ENCODE measurements at places on chromosomes 2 and 18.

DNA sequence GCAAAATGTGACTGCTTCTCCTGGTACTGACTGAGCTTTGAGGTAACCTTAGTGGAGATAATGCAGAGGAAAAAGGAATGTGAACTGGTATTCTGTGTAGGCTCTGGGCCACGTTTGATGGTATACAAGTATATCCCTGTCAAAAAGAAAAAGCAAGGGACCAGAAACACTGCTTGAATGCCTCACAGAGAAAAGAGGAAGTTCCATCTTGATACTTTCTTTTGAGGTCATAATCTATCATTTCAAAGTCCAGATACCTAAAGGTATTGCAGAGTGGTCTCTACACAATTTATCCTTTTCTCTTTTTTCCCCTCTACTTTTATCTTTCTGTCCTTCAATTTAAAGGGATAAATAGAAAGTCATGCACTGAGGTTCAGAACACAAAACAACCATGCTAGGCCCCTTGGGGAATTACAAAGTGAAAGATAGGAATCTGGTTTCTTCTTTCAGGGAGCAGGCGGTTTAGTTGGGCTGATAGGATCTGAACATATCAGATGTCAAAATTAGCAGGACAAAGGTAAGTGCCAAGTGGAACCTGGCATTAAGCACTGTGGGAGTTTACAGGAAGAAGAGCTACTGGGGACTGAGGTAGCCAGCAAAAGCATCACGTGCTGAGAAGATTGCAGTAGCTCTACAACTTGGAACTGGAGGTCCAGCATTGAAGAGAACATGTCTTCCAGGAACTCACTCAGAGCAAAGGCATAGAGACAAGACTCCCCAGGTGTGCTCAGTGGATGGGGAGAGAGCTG lies 121.2 kb downstream of the LYPD6 start:
- H3K4me3 ChIP-seq, result no peak overlapping the region
- no peaks in the 10 kb centered on the region for H3K36me3 ChIP-seq
- DNase-seq, result no peak
- H3K27ac ChIP-seq, result no peak overlapping the region
- peaks cover 8% of the 10 kb centered on the region for H3K27me3 ChIP-seq

DNA sequence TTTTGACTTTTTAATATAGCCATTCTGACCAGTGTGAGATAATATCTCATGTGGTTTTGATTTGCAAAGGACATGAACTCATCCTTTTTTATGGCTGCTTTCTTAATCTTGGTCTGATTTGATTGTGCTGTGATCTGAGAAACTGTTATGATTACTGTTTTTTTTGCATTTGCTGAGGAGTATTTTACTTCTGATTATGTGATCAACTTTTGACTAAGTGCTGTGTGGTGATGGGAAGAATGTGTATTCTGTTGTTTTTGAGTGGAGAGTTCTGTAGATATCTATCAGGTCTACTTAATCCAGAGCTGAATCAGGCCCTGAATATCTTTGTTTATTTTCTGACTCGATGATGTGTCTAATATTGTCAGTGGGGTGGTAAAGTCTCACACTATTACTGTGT lies 16.8 kb downstream of the SP140L start:
- no peak for DNase-seq
- H3K4me3 ChIP-seq, result no peak overlapping the region
- H3K36me3 ChIP-seq, result peaks cover 57% of the 10 kb centered on the region
- H3K4me1 ChIP-seq, result peaks cover 57% of the 10 kb centered on the region
- H3K27me3 ChIP-seq, result no peaks in the 10 kb centered on the region

DNA sequence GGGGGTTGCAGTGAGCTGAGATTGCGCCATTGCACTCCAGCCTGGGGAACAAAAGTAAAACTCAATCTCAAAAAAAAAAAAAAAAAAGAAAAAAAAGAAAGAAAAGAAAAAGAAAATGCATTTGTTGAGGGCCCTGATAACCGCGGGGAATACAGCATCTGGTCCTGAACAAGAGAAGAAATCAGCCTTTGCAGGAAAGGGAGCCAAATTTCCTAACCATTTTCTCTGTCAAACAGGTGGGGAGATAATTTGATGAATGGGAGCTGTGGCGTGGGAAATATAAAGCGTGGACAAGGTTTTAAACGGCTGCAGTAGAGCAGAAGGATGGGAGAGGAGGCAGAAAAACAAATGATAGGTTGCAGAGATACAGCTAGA lies 864 bp downstream of the E2F6 start:
- peaks cover 45% of the 10 kb centered on the region for H3K4me1 ChIP-seq
- H3K27me3 ChIP-seq, result no peaks in the 10 kb centered on the region
- peak overlapping the region; percentile 83 for H3K27ac ChIP-seq
- peaks cover 24% of the 10 kb centered on the region for H3K36me3 ChIP-seq
- no peak for DNase-seq

DNA sequence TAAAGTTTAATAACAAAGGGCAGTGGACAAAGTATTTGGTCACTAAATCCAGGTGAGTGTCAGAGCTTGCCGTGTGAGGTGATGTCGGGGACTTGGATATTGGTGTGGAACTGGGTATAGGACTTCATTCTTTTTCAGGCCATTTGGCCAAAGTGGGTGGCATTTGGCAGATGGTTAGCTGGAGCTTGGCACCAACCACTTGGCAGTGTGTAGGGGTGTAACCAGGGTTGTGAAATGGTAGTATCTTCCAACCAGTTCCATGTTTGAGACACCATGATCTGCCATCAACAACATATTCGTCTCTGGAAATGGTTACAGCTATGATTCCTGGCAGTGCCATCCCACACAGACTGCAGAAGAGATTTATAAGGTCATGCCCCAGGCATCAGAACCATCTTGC lies 113.9 kb downstream of the CCDC85A start:
- no peak for DNase-seq
- no peaks in the 10 kb centered on the region for H3K36me3 ChIP-seq
- no peaks in the 10 kb centered on the region for H3K27me3 ChIP-seq
- no peak overlapping the region for H3K4me3 ChIP-seq

DNA sequence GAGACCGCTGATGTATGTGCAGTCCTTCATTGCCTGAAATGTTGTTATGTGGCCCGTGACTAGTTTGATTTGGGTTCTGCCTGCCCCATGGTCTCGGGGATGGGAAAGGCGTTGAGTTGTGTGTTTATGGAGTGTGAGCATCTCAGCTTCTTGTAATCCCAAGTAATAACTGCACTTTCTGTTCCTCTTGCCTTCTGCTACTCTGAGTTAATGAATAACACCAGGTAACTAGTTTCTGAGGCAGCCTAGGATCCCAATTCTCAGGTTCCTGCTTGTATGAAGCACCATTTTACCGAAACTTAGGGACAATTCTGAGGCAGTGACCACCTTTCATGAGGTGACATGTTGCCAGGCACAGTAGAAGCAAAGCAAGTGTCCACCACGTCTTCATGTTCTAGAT lies 170.0 kb downstream of the ALK start:
- H3K27ac ChIP-seq, result no peak overlapping the region
- no peaks in the 10 kb centered on the region for H3K4me1 ChIP-seq
- no peak overlapping the region for H3K4me3 ChIP-seq
- H3K27me3 ChIP-seq, result peaks cover 7% of the 10 kb centered on the region
- no peak for DNase-seq

DNA sequence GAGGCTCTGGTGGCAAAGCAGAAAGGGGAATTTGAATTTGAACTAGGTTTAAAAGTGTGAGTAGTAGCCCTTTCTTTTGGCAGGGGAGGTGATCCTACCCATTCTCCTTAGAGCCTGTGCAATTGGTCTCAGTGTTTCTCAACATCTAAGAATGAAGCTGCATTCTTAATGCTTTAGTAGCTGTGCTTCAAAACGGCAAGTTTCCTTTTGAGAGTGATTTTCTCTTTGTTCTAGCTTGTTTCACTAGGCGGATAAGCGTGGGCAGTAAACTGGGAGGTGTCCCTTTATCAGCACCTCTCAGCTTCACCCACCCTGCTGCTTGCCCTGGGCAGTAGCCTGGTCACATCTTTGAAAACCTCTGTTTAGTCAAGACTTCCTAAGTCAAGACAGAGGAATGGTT lies 6.7 kb downstream of the CRIM1 start:
- no peak overlapping the region for H3K27ac ChIP-seq
- peaks cover 33% of the 10 kb centered on the region for H3K27me3 ChIP-seq
- no peaks in the 10 kb centered on the region for H3K36me3 ChIP-seq

DNA sequence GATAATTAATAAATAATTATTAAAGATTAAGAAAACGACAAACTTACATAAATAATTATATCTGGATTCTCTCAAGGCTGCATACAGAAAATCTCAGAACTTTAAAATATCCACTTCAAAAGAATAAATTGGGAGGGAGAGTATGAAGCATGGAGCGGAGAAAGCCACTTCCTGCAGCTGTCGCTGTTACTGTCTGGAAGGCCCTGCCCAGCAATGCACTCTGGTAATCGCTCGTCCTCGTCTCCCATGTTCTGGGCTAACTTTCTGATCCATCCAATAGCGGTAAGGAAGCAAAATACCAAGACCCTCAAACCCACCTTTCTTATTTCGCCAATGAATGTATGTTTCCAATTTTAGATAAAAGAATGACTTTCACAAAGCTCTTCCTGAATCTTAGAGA lies 26.7 kb downstream of the CYRIA start:
- no peak overlapping the region for H3K27ac ChIP-seq
- DNase-seq, result peak; percentile 29
- H3K4me1 ChIP-seq, result peaks cover 22% of the 10 kb centered on the region

DNA sequence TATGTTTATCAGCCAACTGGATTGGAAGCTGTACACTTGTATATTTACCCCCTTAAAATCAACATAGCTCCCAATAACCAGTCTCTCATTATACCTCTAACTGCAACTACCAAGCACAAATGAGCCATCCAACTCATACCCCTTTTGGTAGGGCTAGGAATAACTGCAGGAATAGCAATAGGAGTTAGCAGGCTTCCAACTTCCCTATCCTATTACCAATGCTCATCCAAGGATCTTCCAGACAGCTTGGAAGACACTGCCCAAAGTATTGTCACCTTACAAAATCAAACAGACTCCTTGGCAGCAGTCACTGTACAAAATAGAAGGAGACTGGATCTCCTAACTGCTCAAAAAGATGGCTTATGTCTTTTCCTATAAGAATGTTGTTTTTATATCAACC lies 61.6 kb downstream of the SLC25A12 start:
- no peaks in the 10 kb centered on the region for H3K27me3 ChIP-seq
- H3K4me1 ChIP-seq, result no peaks in the 10 kb centered on the region
- no peak for DNase-seq
- H3K4me3 ChIP-seq, result no peak overlapping the region

DNA sequence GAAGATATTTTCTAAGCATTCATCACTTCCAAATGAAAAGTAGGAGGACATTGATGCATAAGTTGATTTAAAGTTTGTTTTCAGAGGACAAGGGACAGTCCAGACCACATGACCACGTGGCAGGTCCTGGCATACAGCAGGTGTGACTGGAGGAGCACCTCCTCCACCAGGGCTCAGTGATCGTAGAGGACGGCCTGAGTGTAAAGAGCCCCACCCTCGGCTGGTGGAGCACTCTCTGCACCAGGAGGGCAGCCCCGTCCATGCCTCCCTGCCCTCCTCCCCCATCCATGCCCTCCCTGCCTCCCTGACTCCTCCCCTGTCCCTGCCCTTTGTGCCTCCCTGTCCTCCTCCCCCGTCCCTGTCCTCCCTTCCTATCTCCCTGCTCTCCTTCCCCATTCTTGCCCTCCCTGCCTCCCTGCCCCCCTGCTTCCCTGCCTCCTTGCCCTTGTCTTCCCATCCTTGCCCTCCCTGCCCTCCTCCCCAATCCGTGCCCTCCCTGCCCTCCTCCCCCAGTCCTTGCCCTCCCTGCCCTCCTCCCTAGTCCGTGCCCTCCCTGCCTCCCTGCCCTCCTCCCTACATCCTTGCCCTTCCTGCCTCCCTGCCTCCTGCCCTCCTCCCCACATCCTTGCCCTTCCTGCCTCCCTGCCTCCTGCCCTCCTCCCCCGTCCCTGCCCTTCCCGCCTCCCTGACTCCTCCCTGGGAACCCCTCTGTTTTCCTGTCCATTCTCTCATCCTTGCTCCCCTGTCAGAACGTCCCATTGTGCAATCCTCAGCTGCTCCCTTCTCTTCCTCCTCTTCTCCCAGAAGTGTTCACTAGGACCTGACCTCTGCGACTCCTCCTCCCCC lies 47.9 kb downstream of the ANKMY1 start:
- DNase-seq, result no peak
- H3K4me3 ChIP-seq, result no peak overlapping the region
- H3K36me3 ChIP-seq, result peaks cover 8% of the 10 kb centered on the region

GRCh38 chr2:147293991-147294824 lies 550.6 kb upstream of the ACVR2A start:
- peaks cover 4% of the 10 kb centered on the region for H3K36me3 ChIP-seq
- peak overlapping the region; percentile 89 for H3K27ac ChIP-seq
- no peaks in the 10 kb centered on the region for H3K27me3 ChIP-seq
- H3K4me1 ChIP-seq, result peaks cover 60% of the 10 kb centered on the region
- no peak overlapping the region for H3K4me3 ChIP-seq

DNA sequence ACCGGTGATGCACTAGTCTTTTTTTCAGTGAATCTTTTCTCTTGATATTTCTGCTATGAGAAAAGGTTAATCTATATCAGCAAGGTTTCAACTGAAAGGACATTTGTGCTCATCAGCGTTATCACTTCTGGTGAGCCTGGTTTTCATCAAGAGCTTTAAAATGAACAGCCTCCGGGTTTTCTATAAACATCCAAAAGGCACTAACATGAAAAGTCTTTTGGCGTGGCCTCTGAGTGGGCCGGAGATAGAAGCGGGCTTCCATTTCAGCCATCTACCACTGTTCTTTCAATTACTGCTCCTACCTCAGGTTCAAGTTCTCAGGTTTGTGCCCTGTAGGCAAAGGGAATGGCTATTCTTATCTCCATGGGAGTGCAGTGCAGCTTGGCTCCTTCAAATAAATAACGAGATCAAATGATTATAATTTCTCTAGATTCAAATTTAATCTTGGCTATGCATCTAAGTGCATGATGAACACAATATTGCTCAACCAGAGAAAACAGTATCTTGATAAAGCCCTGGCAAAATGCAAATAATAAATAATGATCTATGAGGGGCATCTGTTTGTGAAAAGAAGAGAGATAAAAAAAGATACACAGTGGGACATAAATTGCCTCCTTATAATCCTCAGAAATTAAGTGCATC lies 314.8 kb downstream of the CDH2 start:
- DNase-seq, result no peak
- H3K27ac ChIP-seq, result no peak overlapping the region
- no peaks in the 10 kb centered on the region for H3K4me1 ChIP-seq
- H3K4me3 ChIP-seq, result no peak overlapping the region
- H3K36me3 ChIP-seq, result no peaks in the 10 kb centered on the region
- H3K27me3 ChIP-seq, result no peaks in the 10 kb centered on the region

DNA sequence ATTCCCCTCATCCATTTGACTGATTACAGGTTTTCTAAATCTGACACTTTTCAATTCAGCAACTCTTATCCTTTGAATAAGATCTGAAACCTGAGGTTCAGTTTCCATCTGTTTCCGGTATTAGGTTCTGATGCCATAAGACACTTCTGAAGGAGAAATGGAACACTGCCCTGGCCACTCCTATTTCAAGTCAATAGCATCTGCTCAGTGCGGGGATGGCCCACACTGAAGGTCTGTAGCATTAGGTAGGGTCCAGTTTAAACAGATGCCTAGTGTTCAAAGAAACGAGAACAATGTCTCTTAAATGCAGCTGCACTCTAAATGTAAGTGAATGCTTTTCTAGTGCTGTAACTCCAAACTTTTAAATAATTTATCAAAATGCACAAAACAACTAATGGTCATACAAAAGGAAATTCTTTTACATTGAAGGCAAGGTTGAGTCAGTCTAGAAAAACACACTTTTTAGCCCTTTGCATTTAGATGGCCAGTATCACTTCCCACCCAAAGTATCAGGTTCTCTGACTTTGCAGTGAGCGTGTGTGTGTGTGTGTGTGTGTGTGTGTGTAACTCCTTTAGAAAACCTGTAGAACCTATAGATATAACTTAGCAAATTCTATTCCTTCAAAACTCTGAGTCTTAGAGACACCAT lies 78.2 kb downstream of the STK39 start:
- no peak for DNase-seq
